Esophagus muscularis mucosa (tissue), 4 donors: ENCODE measurements at places on chromosomes 3 and 15. TPM values are rescaled to one million over a fixed set of nuclear protein-coding genes. Genes with fewer than 3 reads are reported as not detected.

GRCh38 chr15:65818927-65819562 is 27.0 kb upstream of the DENND4A start:
- DNase-seq, result no peak

- DNase-seq, result no peak
Measured at GRCh38 chr15:62821384-62822131, 221.0 kb upstream of the TPM1 start.

GRCh38 chr3:123724306-123724705 is 139.5 kb upstream of the HACD2 start:
- DNase-seq, result no peak

- DNase-seq, result peak; percentile 95
Measured at GRCh38 chr15:45635191-45635638, 386 bp downstream of the SQOR start.

DNA sequence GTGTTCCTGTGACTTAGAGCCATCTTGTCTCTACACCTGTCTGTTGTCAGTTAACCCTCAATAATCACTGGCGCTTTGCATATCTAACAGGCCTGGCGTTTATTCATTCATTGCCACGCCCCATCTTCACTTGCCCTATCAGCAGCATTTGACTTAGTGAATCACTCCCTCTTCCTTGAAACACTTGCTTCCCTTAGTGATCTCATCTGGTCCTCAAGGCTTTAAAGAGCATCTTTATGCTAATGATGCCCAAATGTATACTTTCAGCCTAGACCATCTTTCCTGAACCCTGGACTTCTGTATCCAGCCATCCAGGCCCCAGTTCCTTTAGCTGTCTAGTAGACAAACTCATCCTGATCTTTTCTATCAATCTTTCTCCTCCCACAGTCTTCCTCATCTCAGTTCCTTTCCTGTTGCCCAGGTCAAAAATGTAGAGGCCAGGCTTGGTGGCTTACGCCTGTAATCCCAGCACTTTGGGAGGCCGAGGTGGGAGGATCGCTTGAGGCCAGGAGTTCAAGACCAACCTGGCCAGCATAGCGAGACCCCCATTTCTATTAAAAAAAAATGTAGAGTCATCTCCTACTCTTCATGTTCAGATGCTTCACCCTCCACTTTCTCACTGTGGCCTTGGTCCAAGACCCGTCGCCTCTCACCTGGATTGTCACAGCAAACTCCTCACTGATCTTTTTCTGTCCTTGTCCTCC is 1.4 kb upstream of the IGDCC4 start:
- no peak for DNase-seq

The MUSTN1 gene
- 6.6 TPM for total RNA-seq

The TUSC7 gene
- not detected for total RNA-seq

The SUSD5 gene
- 1.5 TPM for total RNA-seq

The CCRL2 gene
- total RNA-seq, result 2.3 TPM
